ENCODE measurements at places on chromosomes 1 and 21. TPM values are rescaled to one million over a fixed set of nuclear protein-coding genes. Genes with fewer than 3 reads are reported as not detected.

DNA sequence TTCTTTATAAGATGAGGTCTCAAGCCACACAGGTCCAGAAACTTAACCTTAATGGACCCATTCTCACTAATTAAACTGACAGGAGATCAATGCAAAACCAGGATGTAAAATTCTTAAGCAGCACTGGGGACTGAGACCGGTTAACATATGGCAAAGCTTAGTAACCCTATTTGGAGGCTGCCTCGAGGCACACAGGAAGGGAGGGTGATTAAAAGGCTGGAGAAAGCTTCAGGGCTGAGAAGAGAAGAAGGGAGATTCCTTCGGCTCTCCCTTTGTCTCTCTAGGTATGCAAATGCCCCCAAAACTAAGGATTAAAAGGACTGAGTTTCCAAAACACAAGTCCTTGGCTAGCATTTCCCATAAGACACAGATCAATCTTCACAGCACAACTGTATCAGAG, 120.8 kb upstream of the DSCAM start:
- DNase-seq = no peak
- H3K27me3 ChIP-seq = no peaks in the 10 kb centered on the region
- no peak overlapping the region for H3K4me3 ChIP-seq
- H3K27ac ChIP-seq = no peak overlapping the region
- no peaks in the 10 kb centered on the region for H3K4me1 ChIP-seq
- H3K36me3 ChIP-seq = no peaks in the 10 kb centered on the region

DIO1 gene
- total RNA-seq = not detected

DNA sequence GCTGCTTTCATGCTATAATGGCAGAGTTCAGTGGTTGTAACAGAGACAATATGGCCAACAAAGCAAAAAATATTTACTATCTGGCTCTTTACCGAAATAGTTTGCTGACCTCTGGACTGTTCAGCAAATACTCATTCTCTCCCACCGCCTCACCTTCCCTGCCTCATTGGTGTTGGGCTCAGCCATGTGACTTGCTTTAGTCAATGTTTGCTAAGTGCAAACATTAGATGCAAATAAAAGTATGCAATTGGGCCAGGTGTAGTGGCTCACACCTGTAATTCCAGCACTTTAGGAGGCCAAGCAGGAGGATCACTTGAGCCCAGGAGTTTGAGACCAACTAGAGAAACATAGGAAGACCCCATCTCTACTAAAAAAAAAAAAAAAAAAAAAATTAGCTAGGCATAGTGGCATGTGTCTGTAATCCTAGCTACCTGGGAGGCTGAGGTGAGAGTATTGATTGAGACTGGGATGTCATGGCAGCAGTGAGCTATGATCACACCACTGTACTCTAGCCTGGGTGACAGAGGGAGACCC, 55.1 kb downstream of the RPL5 start:
- no peaks in the 10 kb centered on the region for H3K27me3 ChIP-seq
- H3K27ac ChIP-seq = no peak overlapping the region
- H3K4me1 ChIP-seq = no peaks in the 10 kb centered on the region
- H3K4me3 ChIP-seq = no peak overlapping the region

LEFTY1 gene
- not detected for total RNA-seq

DNA sequence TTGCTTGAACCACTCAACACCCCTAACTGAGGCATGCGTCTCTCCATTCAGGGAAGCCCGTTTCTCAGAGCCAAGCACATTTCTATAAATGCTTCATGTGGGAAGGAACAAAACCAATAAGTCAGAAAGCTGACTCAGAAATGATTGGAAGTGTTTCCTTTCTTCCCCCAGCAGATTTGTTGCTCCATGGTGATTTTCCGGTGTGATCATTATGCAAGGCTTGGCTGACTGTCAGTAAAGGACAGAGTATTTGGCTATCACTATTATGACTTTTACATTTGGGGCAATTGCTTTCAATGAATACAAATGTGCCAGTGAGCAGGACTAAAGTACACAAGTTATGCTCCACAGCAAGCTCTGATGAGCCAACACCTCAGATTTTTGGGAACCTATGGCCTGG, 53.3 kb upstream of the ZC3H11B start:
- no peak overlapping the region for H3K27ac ChIP-seq
- no peaks in the 10 kb centered on the region for H3K36me3 ChIP-seq
- H3K4me3 ChIP-seq = no peak overlapping the region

Measured in SJSA1 (cell line).